ENCODE measurements at places on chromosomes 6 and 20.

DNA sequence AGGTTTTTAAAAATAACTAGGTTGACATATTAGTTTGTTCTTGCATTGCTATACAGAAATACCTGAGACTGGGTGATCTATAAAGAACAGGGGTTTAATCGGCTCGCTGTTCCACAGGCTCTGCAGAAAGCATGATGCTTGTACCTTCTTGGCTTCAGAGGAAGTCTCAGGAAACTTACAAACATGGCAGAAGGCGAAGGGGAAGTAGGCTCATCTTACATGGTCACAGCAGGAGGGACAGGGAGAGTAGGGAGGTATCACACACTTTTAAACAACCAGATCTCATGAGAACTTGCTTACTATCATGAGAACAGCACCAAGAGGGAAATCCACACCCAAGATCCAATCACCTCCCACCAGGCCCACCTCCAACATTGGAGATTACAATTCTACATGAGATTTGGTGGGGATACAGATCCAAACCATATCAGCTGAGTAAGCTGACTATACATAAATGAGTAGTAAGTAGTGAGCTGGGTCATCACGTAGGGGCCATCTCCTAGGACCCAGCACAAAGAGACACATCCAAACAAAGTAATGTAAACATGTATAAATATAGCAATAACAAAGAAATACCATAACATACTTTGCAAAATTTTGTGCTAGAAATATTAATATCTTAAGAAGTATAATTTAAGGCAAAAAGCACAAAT, 31.4 kb upstream of the SIRPG start:
- DNase-seq: no peak

GRCh38 chr6:167497428-167498056, 172.7 kb downstream of the TTLL2 start:
- DNase-seq: no peak

DNA sequence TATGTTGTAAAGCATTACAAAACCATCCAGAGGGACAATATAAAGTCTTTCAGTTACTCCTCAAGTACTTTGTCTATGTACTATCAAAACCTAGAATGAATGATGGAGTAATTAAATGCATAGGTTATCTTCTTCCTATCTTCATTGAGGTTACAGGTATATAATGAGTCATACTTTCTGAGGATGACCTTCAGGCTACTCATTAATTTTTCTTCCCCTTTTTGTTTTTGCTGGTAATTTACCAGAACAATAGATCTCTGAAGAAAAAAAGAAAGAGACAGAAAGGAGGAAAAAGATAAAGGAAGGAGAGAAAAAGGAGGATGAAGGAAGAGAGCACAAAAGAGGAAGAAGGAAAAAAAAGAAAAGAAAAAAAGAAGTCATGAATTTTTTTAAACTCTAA, 398.4 kb downstream of the TBC1D32 start:
- no peak for DNase-seq

- DNase-seq: peak; percentile 87
Measured at GRCh38 chr20:50980851-50981713, 22.5 kb downstream of the MOCS3 start.

DNA sequence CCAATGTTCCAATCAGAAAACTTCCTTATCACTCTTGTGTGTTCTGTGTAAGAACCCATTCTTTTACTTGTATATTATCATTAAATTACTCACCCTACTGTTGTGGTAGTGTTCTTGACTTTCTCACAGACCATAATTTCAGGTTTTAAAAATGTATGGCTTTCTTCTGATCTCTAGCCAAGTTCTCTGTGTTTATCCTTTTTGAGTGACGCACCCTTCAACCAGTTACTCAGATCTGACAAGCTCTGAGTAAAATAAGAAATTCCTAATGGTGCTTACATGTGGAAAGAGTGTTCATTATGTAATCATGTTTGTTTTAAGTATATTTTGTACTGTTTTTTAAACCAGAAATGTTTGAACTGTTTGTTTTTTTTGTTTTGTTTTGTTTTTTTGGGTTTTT, 11.0 kb downstream of the TBPL1 start:
- DNase-seq: peak; percentile 43

GRCh38 chr20:43939762-43940121, 25.1 kb downstream of the TOX2 start:
- no peak for DNase-seq

- DNase-seq: peak; percentile 74
Measured at GRCh38 chr20:1868856-1869255, 26.4 kb upstream of the SIRPA start.

GRCh38 chr20:12883507-12883885, 125.3 kb upstream of the SPTLC3 start:
- no peak for DNase-seq

GRCh38 chr20:54382419-54382818, 93.0 kb upstream of the DOK5 start:
- DNase-seq: no peak

- peak; percentile 85 for DNase-seq
Measured at GRCh38 chr20:45969712-45970634, 2.0 kb downstream of the ZNF335 start.

DNA sequence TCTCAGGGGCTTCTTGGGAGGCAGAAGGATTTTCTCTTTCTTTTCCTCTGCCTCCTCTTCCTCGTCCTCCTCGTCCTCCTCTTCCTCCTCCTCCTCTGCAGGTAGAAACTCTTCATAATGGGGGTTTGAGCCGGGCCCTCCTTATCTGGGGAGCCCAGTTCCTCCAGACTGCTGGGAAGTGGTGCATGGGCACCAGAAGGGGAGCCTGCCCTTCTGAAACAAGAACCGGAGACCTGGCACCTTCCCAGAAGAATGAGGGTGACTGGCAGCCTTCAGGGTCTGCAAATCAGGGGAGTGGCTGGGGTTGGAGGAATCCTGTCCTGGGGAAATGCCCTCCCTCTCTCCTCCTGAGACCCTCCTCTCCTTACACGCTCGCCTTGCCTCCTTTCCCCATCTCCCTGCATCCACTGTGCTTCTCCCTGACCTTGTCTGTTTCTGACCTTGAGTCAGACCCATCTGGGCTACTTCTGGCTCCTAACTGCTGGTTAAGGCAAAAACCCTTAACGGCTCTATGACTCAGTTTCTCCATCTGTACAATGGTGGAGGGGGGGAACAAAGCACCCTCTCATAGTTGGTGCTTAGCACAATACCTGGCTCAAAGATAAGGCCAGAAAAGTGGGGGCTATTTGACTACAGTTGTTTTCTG, 1.7 kb downstream of the TULP1 start:
- DNase-seq: no peak

DNA sequence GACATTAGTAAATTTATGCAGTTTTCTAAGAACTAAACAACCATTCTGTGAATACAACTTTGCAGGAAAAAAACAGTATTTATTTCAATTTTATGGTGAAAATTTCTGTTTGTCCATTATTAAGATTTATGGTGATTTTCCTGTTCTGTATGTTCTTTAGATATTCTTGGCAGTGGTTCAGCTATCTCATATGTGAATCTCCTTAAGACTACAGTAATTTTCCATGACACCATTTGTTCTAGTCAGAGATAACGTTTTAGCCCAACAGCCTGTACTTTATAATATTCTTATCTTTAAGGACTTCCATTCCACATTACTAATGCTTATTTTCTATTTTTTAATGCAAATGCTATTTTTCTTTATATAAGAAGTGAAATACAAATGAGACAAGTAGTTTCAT, 504.0 kb downstream of the RFPL4B start:
- DNase-seq: no peak

DNA sequence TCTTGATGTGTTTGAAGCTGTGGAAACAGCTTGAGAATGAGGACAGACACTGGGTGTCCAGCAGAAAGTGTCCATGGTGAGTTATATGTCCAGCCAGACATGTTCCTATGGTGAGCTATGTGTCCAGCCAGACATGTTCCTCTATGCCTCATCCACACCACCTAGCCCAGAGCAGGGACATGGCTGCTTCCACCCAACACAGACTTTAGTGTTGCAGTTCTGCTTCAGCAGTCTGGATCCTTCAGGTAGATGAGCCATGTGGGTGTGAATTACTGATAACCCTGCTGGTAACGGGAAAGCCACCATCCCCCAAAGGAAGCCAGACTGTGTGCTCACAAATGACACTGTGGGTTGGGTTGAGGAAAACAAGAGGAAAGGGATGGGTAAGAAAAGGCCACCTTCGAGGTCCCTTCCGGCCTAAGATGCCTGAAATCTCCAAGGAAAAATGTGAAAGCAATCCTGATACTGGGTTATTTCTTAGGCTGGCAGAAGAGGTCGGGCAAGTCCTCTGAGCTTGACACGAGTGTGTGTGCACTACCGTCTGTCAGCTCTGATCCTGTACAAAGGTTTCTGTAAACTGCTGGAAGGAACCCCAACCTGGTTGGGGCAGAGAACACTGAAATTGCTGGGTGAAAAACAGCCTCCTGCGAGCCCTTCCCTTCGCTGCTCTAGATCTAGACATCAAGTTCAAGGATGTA, 77.8 kb downstream of the NINL start:
- DNase-seq: no peak

DNA sequence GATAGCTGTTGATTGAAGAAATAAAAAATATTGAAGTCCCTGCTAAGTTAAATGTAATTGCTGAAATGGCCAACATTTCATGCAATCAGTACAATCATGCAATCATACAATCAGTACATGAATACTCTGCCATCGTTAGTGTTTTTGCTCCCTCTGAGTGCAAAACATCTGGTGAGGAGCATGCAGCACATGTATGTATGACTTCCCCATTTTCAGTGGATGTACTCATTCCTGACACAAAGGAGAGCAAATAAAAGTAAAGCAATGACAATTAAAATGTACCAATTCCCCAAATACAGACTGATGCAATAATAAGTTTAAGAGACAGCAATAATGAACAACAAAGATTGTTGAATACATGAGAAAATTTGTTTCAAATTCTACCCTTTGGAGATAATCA, 140.7 kb downstream of the PLCB1 start:
- no peak for DNase-seq

Data from GM23248 (cell line).